ENCODE measurements at places on chromosomes 2 and 18. TPM values are rescaled to one million over a fixed set of nuclear protein-coding genes. Genes with fewer than 3 reads are reported as not detected.

Gene PID1
- total RNA-seq, result 2.5 TPM

Gene CACNB4
- total RNA-seq, result 0.31 TPM

Gene UGT1A8
- total RNA-seq, result not detected

Gene KCNF1
- total RNA-seq, result not detected

Gene LRP1B
- 0.76 TPM for total RNA-seq

Data from H4 (cell line).